Kidney capillary endothelial cell (primary cell): ENCODE measurements at places on chromosomes 4 and X.

GRCh38 chrX:24343719-24344118, 16.7 kb upstream of the SUPT20HL1 start:
- DNase-seq, result no peak

DNA sequence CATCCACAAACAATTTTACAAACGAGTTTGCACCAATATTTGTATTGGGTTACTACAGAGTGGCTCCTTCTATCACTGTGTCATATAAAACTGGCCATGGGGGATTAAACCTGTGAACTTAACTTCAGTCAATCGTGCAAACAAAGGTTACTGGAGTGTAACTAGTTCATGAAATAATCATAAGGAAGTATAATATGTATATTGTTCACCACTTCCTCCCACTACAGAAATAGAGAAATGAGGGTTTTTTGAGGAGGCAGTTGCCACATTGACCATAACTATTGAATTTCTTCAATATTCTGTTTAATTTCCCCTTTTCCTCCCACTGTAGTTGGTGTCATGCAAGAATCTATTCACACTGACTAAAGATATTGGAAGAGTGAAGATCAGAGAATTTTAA, at the start of gene GPR82:
GPR82 (plus strand) TSS at position 356 of the 400 bp plus-strand sequence. CDS start 2,846 bp downstream, outside the sequence.
- DNase-seq, result no peak

GRCh38 chrX:155841232-155841631, 39.9 kb upstream of the VAMP7 start:
- no peak for DNase-seq

DNA sequence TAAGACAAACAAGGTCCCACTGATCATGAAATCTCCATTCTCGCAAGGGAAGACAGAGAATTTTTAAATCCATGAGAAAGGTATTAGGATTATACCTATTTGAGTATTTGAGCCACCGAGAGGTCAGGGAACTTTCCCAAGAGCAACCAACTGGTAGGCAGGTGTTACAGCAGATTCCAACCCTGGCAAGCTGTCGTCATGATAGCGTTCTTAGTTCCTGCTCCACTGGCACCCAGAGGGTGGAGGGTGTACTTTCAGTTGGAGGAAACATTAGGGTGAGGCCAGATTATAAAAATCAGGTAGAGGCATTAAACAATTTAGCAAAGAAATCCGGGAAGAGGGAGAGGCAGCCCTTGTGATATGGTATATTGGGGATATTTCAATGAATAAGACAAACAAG, 23.3 kb downstream of the COQ2 start:
- no peak for DNase-seq
